Activated CD4-positive, alpha-beta T cell treated with anti-CD3 and anti-CD28 coated beads for 24 hours (primary cell): ENCODE measurements at places on chromosomes 6 and 20.

- DNase-seq: no peak
Observed at GRCh38 chr20:51403466-51404220, 138.9 kb downstream of the NFATC2 start.

DNA sequence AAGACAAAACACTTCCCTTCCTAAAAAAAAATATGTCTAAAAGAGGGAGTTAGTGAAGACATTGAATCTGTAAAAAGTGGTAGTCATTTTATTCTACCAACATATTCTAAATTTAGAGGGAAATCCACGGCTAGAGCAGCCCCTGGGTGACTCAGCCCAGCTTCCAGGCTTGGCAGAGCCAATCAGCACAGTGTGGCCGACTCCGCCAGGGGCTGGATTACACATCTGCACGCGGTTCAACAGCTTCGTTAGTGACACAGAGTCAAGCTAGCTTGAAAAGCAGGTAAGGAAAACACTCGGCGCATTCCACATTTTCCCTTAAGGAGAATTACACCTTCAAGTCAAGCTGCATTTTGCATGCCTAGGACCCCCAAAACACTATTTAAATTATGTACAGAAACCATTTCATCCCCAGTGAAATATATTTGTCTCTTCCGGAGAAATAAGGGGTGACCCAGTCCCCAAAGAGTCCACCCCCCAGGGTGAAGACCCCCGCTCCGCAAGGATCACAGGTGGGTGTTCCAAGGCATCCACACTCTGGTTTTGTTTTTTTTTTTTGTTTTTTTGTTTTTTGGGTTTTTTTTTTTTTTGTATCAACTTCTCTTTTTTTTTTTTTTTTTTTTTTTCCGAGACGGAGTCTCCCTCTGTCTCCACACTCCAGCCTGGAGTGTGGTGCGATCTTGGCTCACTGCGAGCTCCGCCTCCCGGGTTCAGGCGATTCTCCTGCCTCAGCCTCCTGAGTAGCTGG is 58.4 kb upstream of the ARID1B start:
- no peak for DNase-seq

DNA sequence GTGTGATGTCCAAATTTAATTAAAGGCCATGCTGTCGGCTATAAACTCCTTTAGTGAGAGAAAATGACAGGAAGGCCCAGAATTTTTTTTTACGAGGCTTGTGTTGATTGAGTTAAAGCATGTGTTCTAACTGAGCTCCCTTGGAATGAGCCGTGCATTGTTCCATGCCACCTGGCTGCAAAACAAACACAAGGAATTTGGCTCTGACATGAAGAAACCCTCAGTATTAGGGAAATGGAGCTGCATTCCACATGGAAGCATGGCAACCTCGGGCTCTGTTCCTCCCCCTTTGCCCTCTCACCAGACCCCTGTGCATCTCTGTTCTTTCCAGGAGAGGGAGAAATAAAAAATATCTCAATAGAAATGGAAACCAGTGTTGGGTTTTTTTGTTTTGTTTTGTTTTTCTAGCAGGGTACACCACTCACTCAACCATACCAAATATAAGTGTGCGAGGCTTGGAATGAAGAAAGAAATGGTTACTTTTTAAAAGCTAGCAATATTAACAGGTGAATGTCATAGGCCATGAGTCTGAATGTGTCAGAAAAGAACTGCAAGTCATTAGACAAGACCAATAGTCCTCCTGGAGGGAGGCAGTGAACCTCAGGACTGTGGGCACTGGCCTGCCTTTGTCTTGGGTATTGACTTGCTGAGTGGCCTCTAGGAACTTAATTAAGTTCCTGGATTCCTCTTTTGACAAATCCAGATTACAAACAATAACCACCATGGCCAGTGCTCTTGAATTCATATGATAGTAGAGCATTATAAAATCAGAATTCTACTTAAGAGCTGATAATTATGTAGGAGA is 935.1 kb downstream of the KIF16B start:
- no peak for DNase-seq

- DNase-seq: no peak
Observed at GRCh38 chr6:151477726-151478125, 16.1 kb upstream of the CCDC170 start.

DNA sequence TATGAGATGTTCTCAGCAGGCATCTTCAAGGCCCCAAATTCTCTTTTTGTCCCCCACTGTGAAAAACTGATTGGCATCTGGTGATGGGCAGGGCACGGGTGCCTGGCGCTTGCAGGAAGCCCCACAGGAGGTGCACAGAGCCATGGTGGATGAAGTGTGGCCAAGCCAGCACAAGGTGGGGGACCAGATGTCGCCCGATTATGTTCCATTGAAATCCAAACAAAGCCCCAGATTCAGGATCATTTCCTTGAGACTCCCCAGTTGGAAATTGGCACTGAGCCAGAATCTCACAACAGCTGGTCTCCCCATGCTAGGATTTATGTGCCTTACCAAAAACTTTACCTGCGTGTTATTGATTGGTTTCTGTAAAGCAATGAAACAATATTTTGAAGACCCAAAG is 186.1 kb downstream of the ADAT2 start:
- DNase-seq: no peak

DNA sequence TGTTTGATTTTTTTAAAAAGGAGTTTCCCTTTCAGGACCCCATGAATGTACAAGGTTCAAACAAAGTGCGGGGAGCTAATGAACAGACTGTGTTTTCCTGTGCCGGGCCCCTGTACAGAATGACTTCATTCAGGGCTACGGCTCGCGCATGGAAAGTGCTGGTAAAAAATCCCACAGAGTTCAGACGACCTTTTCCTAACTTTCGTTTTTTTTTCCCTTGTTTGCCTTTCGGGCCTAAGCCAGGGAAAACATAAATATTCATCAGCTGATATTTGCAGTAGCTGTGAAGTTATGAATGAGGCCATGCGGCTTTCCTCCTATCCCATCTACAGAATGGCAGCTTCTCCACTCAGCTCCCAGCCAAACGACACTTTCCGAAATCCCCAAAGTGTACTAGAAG is 74.0 kb downstream of the HAO1 start:
- no peak for DNase-seq

DNA sequence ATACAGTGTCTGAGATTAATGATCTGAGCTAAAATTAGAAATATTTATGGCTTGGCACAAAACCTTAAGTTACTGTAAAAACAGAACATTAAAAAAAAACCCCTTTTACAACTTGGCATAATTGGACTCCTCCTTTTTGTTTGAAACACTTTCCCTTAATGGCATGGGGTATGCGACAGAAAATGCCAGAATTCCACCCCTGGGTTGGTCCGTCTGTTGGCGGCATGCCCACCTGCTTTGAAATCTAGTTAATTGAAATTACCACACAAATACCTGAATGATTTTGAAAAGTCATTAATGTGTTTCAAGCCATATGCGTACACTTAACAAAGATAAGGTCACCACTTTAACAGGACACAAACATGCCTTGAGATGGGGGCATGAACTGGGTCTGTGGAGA is 175.1 kb upstream of the FOXQ1 start:
- DNase-seq: no peak

- no peak for DNase-seq
Observed at GRCh38 chr6:95866732-95867131, 149.0 kb upstream of the FUT9 start.

GRCh38 chr6:167763056-167763944 is 63.4 kb upstream of the AFDN start:
- no peak for DNase-seq

DNA sequence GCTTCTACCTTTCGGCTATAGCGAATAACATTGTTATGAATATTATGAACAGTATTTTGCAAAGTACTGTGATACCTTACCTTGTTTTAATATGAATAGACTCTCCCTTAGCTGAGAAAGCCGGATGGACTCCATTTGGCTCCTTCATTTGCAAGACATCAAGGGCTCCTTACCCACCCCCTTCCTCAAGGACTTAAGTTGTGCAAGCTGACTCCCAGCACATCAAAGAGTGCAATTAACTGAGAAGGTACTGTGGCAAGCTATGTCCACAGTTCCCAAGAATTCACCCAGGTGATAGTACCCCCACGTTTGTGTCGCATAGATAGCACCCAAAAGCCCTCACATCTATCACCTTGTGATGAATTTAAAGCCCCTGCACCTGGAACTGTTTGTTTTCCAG is 11.2 kb downstream of the CST5 start:
- no peak for DNase-seq

- DNase-seq: no peak
Observed at GRCh38 chr6:112879920-112880413, 532.8 kb downstream of the RFPL4B start.

- DNase-seq: no peak
Observed at GRCh38 chr6:35396991-35397390, 54.6 kb downstream of the PPARD start.

- DNase-seq: no peak
Observed at GRCh38 chr6:129661536-129662405, 48.2 kb downstream of the ARHGAP18 start.

- DNase-seq: no peak
Observed at GRCh38 chr20:9367746-9368145, 146.6 kb upstream of the LAMP5 start.

GRCh38 chr6:163533443-163533842 is 118.9 kb downstream of the QKI start:
- DNase-seq: no peak

- no peak for DNase-seq
Observed at GRCh38 chr20:37473249-37474000, 47.6 kb upstream of the NNAT start.

GRCh38 chr6:435441-436307 is 44.1 kb downstream of the IRF4 start:
- DNase-seq: no peak

DNA sequence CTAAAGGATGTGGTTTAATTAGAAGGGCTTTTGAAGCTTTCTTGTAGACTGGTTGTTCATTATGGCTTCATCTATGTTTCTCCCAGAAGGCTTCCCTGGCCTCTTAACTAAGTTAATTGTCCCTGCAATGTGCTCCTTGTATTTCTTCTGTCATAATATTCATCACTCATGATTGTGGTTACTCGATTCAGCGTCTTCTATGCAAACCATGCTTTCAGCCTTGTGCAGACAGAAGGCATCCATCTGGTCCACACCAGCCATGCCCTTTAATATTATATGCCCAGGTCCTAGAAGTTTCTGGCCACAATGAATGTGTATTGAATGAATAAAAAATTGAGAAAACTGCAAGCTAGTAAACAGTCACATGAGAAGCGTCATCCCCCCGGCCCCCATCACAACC is 163.2 kb downstream of the KHDC1L start:
- DNase-seq: no peak

DNA sequence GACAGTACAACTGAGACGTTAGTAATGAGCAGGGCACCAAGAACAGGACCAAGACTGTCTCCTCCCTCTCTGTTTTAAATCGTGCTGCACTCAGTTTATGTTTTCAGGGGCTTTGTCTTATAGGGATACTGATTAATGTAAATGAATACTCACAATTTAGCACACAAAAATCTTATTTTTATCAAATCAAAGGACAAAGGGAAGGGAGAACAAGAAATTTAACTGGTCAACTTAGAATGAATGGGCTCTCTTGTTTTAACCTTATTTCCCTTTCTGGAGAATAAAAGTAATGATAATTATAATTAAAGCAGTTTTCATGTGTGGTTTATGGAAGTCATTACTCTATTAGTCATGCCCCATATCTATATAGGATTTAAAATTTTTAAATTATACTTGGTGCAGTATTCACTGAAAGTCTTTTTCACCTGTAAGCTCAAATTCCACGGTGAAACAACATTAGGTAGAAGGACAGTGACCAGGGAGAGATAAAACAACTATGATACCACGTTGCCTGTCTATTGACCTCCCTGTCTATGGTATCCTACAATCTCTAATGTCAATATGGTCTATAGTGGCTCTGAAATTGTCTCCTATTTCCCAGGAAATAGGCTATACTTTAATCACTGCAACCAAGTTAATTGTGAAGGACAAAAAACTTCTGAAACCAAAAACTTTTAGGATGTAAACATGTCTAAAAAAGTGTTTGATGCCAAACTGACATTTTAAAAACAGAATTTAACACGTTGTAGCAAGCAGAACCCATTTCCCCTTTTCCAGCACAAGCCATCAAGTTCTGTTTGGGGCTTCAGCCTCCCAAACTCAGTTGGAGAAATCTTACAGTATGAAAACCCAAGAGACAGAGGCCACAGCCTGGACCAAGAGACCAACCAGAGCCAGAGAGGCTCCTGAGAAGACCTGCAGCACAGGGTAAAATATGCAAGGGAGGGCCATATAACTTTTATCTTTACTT is 15.0 kb downstream of the ELOVL5 start:
- no peak for DNase-seq

DNA sequence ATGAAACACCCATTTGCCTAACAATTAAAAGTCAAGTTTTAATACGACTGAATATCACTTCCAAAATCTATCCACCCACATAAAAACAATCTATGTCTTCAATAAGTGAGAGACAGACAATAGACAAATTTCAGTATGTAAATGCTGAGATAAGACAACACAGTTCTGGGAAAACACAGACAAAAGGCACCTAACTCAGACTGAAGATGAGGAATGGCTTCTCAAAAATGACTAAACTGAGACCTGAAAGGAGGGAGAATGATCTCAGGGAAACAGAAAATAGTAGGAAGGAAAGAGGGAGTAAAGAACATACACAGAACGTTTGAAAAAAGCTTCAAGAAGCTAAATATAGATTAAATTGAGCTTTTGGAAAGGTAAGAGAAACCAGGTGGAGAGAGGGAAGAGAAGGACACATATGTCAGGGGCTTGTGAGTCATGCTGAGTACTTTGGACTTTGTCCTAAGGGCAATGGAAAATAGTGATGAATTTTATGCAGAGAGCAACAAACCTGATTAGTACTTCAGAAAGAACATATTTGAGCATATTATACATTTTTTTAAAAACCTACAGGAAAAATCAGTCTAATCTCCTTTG is 16.1 kb downstream of the LMBRD1 start:
- no peak for DNase-seq
